ENCODE measurements at places on chromosomes 7 and 10.

GRCh38 chr10:85661123-85661522 lies 705.5 kb downstream of the GRID1 start:
- no peak for DNase-seq

GRCh38 chr10:22557321-22557720 lies 157.1 kb downstream of the PIP4K2A start:
- no peak for DNase-seq

- peak; percentile 52 for DNase-seq
These were observed 43.4 kb downstream of the PRF1 start for GRCh38 chr10:70558871-70559810.

- no peak for DNase-seq
These were observed 76.9 kb downstream of the INSIG1 start for GRCh38 chr7:155374276-155375252.

- no peak for DNase-seq
These were observed 113.1 kb downstream of the C10orf105 start for GRCh38 chr10:71606257-71607081.

DNA sequence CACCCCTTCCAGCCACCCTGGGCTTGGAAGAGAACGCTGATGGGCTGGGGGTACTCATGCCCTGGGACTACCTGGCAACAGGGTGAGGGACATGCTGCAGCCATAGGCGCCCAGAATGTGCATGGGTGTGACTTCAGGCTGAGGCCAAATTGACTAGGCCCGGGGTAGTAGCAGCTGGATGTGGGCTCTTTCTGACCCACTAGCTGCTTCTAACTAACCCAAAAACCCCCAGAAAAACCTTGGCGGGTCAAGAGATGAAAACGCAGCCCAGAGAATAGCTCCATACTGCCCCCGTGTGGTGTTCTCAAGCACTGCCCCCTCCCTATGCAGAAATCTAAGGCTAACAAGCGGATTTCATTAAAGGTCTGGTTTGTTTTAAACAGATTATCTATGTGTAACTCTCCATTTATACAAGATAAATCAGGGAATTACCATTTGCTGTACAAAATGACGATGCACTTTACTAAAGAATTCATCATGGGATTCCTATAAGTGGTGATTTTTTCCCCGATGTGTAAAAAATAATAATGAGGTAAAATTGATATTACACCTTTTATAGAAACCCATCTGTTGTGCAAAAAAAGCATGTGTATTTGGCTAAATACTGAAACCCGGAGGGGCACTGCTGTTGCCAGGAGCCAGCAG lies 4.2 kb downstream of the SMARCD3 start:
- DNase-seq: peak; percentile 54

DNA sequence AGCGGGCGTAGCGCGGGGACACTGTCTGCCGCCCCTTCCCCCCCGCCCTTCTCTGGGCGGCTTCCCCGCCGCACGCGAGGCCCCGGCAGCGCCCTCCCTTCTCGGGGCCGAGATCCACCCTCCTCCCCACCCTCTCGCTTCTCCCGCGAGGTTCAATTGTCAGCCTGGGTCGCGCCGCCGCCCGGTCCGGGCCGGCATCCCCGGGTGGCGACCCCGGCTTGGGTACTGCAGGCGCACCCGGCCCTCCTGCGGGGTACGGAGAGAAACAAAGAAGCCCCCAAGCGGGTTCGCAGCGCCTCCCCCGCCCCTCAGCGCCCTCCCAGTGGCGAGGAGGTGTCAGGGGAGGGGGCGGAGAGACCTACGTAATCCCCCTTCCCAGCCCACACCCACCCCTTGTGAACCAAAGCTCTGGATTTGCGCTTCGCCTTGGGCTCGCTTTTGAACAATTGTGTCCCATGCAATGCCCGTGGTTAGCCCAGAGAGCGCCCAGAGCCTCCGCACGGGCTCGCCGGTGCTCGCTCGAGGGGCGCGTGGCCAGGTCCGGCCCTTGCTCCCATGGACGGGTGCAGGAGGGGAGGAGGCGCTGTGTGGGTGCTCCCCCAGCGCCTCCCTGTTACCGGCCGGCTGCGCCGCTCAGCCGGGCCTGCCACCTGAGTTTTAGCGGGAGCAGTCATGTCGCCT lies 634 bp downstream of the HECW1 start:
- no peak for DNase-seq

GRCh38 chr10:488933-489215 lies 200.6 kb downstream of the DIP2C start:
- DNase-seq: no peak

DNA sequence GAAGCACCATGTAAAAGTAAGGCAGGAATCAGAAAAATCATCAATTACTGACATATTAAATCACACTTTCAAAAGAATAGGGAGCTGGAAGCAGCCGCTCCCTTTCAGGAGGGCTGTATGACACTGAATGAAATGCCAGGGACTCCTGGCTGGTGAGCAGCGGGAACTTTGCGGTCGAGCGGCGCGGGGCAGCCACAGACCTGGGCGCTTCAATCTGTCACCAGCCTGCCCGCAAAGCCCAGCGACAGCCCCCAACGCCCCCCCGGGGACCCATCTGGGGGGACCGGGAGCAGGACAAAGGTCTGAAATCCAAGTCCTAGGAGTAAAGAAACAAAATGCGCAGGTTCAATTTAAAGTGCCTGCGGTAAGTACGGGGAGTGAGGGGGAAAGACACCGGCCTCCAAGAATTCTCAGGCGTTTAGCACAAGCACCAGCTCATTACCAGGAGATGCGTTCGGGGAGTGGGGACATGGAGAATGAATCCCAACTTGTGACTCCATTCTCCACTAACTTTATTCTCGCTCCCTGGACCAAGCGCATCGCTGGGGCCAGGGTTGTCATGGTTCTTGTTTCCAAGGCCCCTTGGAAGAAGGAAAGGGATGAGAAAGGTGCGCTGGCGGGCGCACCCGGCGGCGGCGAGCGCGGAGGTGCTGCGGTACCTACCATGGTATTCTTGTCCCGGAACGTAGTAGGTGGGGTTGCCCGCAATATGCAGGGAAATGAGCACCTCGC lies 824 bp downstream of the RELN start:
- DNase-seq: no peak

- no peak for DNase-seq
These were observed 369.6 kb downstream of the FRMD4A start for GRCh38 chr10:13961097-13961496.

- DNase-seq: no peak
These were observed 204.6 kb downstream of the HDAC9 start for GRCh38 chr7:18700147-18700546.

DNA sequence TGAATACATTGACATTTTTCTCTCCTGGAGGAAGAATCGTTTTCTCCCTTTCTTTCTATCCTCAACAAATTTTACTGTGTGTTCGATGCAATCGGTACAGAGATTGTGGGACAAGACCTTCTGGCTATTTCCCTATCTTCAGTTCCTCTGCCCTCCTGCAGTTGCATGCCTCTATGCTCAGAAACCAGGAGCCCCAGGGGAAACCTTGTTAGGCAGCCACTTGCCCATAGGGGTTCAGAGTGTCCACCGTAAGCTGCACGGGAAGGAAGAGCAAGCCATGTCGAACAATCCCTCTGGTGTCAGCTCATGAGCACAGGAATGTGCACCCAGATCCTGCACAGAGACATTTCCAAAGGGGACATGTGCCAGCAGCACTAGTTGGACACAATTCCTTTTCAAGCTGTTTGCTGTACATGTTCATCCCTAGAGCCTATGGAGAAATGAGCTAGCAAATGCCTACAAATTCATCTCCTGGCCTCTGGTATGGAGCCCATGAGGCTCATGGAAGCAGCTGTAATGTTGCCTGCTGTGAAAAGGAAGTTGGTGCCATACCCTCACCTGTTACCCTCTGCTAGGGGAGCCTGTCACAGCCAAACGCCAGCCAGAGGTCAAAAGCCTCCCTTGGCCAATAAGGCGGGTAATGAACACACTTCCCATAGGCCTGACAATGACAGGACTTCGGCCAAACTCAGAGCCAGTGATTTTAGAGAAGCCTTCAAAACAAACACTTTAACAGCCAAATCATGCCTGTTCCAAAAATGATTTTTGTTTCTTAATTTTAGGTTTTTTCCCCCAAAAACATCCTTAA lies 35.9 kb upstream of the ASAH2 start:
- DNase-seq: no peak

DNA sequence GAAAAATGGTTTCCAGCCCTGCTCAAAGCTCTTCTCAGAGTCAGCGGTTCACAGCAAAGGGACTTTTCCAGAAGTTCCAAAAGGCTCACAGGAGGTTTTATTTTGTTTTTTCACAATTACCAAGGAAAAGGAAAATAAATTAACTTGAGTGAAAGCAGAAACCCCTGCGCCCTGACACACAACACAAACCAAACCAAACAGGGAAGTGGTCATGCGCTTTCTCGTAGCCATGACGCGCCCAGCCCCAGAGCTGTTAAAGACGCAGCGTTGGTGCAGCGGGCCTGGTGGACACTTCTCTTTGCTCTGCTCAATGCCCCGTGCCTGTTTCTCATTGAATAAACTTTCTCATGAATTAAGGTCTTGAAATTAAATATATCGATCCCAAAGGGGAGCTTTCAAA lies 134.4 kb upstream of the LYZL2 start:
- no peak for DNase-seq

Data from T-helper 9 cell (primary cell).